ENCODE measurements at places on chromosomes 7 and 10.

GRCh38 chr10:78714225-78714624 lies 354.5 kb upstream of the ZMIZ1 start:
- DNase-seq = no peak

DNA sequence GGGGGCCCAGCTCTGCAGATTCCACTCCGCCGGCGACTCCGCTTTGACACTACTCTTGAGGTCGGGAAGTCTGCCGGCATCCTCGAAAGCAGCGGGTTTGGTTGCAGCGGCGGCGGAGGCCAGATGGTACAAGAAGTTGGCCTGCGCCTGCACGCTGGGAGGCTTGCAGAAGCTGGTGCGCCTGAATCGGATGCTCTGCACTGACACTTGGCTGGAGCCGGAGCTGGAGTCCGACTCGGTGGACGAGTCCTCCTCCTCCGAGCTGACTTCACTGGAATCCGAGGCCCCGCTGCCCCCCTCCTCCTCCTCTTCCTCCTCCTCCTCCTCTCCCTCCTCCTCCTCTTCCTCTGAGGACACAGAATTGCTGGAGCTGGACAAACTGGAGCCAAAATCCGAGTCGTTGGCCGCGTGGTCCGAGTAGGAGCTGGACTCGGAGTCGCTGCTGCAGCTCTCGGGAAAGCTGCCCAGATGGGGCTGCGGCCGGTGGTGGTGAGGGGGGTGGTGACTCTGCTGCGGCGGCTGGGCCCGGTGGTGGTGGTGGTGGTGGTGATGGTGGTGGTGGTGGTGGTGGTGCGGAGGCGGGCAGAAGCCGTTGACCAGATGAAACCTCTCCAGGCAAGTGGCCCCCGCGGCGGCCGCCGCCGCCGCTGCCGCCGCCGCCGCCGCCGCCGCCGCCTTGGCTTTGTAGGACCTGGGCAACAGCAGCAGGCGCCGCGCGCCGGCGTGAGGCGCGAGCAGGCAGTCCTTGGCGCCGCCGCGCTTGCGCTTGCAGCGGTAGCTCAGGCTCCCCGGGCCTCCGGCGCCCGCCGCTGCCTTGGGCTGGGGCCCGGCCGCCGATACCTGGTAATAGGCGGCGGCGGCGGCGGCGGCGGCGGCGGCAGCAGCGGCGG lies 9.0 kb downstream of the SKIDA1 start:
- DNase-seq = peak; percentile 51

DNA sequence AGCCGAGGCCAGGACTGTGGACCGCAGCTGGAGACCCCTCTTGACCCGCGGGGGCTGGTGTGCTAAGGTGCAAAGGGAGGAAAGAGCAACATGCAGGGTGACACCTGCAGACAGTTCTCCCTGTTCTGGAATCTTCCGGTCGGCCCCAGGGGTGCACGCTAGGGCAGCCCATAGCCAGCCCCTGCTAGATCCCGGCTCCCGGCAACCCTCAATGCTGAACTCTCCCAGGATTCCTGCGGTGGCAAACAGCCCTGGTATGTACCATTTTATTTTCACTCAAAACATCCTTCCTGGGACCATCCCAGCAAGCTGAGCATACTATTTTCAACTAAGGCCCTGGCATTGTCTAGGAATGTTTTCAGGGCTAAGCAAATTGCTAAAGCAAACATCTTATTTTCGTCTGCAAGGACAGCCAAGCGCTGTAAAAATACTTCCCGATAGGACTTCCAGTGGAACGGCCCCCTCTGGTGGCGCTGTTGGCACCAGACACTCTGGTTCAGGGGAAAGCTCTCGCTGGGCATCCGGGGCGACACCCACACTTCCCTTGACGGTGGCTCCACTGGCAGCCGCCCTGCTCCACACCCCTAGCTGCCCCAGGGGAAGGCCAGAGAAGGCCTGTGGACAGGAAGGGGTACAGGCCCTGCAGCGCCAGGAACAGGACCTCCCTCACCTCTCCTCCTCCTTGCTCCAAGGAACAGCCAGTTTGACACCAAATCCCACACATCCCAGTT lies 99.4 kb downstream of the CTBP2 start:
- peak; percentile 91 for DNase-seq

DNA sequence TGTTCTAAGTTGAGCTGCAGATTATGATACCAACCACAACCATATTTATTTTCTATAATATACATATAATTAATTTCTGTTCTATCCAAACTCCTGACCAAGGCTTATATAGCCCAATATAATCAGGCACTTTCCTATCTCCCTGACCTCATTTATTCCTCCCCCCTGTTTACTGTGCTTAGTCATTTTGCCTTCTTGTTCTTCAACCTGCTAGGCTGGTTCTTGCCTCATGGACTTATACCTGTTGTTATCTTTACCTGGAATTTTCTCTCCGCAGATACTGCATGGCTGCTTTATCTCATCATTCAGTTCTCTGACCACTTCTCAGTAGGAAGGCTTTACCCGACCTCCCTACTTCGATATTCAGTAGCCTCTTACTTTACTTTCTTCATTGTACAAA lies 24.9 kb upstream of the FAM3C start:
- DNase-seq = no peak

DNA sequence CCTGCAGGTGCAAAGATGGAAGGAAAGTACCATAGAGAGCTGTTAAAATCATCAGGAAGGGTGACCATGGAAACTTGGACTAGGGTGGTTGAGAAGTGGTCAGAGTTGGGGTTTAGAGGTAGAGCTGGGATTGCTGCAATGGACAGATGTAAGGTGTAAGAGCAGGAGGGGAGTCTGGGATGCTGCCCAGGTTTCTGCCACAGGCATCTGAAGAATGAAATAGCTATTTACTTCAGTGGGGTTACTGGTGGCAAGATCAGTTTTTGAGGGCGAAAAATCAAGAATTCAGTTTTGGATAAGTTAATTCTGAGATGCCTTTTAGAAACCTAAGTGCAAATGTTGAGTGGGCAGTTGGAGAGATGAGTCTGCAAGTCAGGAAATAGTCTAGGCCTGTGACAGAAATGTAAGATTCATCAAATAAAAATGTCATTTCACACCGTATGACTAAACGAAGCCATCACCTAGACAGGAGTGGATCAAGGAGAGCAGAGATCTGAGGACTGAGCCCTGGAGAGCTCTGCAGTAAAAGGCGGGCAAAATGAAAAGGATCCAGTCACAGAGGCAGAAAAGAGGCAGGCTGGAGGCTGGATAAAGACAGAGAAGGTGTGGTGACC lies 22.7 kb upstream of the TOMM7 start:
- DNase-seq = no peak

Measured in tibial artery (tissue), 4 donors.